ENCODE measurements at places on chromosomes 6 and 20. TPM values are rescaled to one million over a fixed set of nuclear protein-coding genes. Genes with fewer than 3 reads are reported as not detected.

GRCh38 chr20:37775200-37775599 lies 81.4 kb downstream of the CTNNBL1 start:
- H3K4me1 ChIP-seq: no peaks in the 10 kb centered on the region
- H3K4me3 ChIP-seq: no peak overlapping the region
- no peak for DNase-seq

DNA sequence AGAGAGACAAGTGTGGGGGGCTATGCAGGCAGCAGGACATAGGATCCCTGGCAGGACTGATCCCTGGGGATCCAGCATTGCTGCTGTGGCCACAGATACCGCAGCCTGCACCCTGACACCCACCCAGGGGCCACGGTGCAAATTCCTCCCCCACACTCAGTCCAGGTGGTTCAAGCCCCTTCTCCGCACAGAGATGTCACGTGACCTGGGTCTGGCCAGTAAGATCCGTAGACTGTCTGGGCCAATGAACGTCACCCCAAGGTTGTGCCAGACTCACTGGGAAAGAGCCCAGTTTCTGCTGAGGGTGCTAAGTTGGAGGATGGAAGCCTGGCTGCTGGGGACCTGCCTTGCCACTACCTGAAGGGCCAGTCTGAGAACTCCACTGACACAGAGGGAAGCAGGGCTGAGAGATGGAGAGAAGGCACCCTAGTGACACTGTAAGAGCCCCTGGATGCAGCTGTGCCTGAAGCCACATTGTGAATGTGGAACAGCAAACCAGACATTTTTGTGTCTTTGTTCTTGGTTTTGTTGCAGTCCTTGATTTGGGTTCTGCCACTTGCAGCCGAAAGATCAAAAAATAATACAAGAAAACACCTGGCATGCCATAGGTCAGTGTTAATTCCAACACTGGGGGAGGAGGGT lies 228.6 kb downstream of the PREX1 start:
- no peak for DNase-seq
- H3K27me3 ChIP-seq: no peaks in the 10 kb centered on the region
- H3K36me3 ChIP-seq: no peaks in the 10 kb centered on the region
- no peak overlapping the region for H3K4me3 ChIP-seq
- H3K4me1 ChIP-seq: peaks cover 2% of the 10 kb centered on the region

The TSBP1 gene
- total RNA-seq: not detected

DNA sequence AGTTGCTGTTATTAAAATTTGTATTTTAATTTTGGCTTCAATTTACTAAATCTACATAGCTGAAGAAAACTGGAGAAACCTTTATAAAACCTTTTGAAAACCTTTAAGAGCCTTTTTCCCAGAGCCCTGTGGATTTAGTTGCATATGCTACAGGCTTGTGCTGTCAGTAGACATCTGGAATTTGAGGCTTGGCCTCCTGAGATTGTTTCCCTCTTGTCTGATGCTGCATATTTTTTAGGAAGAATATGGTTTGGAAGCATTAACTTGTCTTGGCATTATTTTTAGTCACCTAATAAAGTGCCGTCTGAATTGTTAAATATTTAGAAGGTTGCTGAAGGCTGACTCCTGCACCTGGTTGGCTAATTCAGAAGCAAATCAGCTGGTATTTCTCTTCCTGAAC lies 369.4 kb downstream of the UTRN start:
- DNase-seq: no peak
- no peaks in the 10 kb centered on the region for H3K36me3 ChIP-seq
- no peak overlapping the region for H3K4me3 ChIP-seq
- no peaks in the 10 kb centered on the region for H3K27me3 ChIP-seq

GRCh38 chr20:35257175-35257909 lies 20.6 kb downstream of the MMP24OS start:
- no peaks in the 10 kb centered on the region for H3K4me1 ChIP-seq
- no peaks in the 10 kb centered on the region for H3K27me3 ChIP-seq

The EFCAB8 gene
- total RNA-seq: 0.87 TPM

DNA sequence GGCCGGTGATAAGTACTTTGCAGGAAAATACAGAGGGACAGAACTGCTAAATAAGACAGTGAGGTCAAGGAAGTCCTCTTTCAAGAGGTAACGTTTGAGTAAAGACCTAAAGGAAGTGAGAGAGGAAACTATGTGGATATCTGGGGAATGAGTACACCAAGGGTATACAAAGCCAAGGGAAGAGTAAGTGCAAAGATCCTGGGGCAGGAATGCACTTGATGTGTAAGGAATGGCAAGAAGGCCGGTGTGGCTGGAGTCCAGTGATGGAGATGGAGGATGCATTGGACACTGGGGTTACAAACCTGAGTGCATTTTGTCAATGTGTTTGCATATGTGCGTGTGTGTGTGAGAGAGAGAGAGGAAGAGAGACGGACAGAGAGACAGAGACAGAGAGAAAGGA lies 32.1 kb upstream of the TGM2 start:
- no peak for DNase-seq
- H3K4me3 ChIP-seq: no peak overlapping the region
- H3K27ac ChIP-seq: no peak overlapping the region
- no peaks in the 10 kb centered on the region for H3K4me1 ChIP-seq
- no peaks in the 10 kb centered on the region for H3K36me3 ChIP-seq
- no peaks in the 10 kb centered on the region for H3K27me3 ChIP-seq

The LY6G6F gene
- not detected for total RNA-seq

GRCh38 chr6:139982195-139982594 lies 607.7 kb upstream of the CITED2 start:
- no peak overlapping the region for H3K4me3 ChIP-seq
- H3K36me3 ChIP-seq: no peaks in the 10 kb centered on the region
- H3K4me1 ChIP-seq: peaks cover 6% of the 10 kb centered on the region
- H3K27me3 ChIP-seq: no peaks in the 10 kb centered on the region
- H3K27ac ChIP-seq: peak overlapping the region; percentile 2
- no peak for DNase-seq

- no peak overlapping the region for H3K27ac ChIP-seq
- DNase-seq: no peak
- H3K36me3 ChIP-seq: no peaks in the 10 kb centered on the region
- H3K27me3 ChIP-seq: no peaks in the 10 kb centered on the region
- no peaks in the 10 kb centered on the region for H3K4me1 ChIP-seq
Observed at GRCh38 chr6:90160013-90160412, 136.6 kb downstream of the BACH2 start.

The LY6G6D gene
- total RNA-seq: not detected

DNA sequence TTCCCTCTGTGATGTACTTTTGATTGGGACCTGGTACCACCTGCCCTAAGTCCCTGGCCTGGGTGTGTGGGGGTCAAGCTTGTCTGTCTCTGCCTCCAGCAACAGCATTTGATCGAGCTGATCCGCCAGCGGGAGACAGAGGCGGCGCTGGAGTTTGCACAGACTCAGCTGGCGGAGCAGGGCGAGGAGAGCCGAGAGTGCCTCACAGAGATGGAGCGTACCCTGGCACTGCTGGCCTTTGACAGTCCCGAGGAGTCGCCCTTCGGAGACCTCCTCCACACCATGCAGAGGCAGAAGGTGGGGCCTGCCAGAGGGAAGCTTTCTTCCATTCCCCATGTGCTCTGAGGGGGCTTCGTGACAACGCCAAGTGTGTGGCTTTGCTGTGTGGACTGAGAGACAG lies 5.4 kb downstream of the GID8 start:
- peaks cover 11% of the 10 kb centered on the region for H3K4me1 ChIP-seq
- no peaks in the 10 kb centered on the region for H3K27me3 ChIP-seq
- no peak for DNase-seq
- H3K36me3 ChIP-seq: peaks cover 7% of the 10 kb centered on the region
- no peak overlapping the region for H3K4me3 ChIP-seq

GRCh38 chr6:79378957-79379356 lies 144.5 kb upstream of the HMGN3 start:
- DNase-seq: no peak
- no peaks in the 10 kb centered on the region for H3K27me3 ChIP-seq
- no peak overlapping the region for H3K27ac ChIP-seq
- no peaks in the 10 kb centered on the region for H3K36me3 ChIP-seq
- no peak overlapping the region for H3K4me3 ChIP-seq

GRCh38 chr6:106546691-106547414 lies 82.4 kb downstream of the RTN4IP1 start:
- no peak overlapping the region for H3K4me3 ChIP-seq
- H3K27ac ChIP-seq: peak overlapping the region; percentile 25
- no peaks in the 10 kb centered on the region for H3K27me3 ChIP-seq
- no peak for DNase-seq
- no peaks in the 10 kb centered on the region for H3K36me3 ChIP-seq

GRCh38 chr6:42141603-42142117 lies 760 bp downstream of the C6orf132 start:
- no peaks in the 10 kb centered on the region for H3K27me3 ChIP-seq
- peak overlapping the region; percentile 70 for H3K4me3 ChIP-seq
- no peak for DNase-seq
- peaks cover 19% of the 10 kb centered on the region for H3K4me1 ChIP-seq
- H3K27ac ChIP-seq: peak overlapping the region; percentile 75

The PCED1A gene
- total RNA-seq: 54.8 TPM

DNA sequence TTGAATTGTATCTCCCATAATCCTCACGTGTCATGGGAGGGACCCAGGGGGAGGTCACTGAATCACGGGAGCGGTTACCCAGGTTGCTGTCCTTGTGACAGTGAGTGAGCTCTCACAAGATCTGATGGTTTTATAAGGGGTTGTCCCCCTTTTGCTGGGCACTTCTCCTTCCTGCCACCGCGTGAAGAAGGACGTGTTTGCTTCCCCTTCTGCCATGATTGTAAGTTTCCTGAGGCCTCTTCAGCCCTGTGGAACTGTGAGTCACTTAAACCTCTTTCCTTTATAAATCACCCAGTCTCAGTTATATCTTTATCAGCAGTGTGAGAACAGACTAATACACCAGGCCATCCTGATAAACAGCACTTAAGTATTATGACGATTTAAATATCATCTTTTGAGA lies 9.0 kb upstream of the MRGBP start:
- H3K27me3 ChIP-seq: no peaks in the 10 kb centered on the region
- H3K36me3 ChIP-seq: no peaks in the 10 kb centered on the region
- H3K4me3 ChIP-seq: no peak overlapping the region

The WFDC2 gene
- 122 TPM for total RNA-seq

GRCh38 chr20:60036746-60037499 lies 78.7 kb downstream of the CDH26 start:
- H3K36me3 ChIP-seq: no peaks in the 10 kb centered on the region
- no peaks in the 10 kb centered on the region for H3K4me1 ChIP-seq

- H3K27ac ChIP-seq: peak overlapping the region; percentile 14
- no peak overlapping the region for H3K4me3 ChIP-seq
- H3K27me3 ChIP-seq: no peaks in the 10 kb centered on the region
- DNase-seq: no peak
Observed at GRCh38 chr6:138261116-138261780, 43.0 kb upstream of the PBOV1 start.

Measured in prostate gland (tissue), 2 donors.